ENCODE measurements at places on chromosomes 11 and 22.

DNA sequence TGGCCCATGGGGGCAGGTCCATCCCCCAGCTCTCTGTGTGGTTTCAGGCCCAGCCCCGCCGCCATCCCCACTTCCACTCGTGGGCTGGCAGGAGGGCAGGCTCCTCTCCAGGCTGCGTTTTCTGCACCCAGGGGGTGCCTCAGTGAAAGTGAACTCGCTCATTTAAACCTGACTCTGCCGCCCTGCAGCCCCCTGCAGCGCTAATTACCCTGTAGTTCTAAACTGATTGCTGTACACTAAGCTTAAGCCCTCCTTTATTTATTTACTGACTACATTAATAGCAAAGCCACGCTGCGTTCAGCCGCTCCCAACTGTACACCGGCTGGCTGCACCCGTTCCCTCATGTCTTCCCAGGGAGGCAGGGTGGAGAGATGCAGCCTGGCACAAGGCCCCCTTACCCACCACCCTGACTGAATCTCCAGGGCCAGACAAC is 36.6 kb upstream of the NNMT start:
- no peak for DNase-seq

- DNase-seq: no peak
These were observed 57.9 kb downstream of the BUD13 start for GRCh38 chr11:116714902-116715301.

- peak; percentile 86 for DNase-seq
These were observed 6.2 kb upstream of the NEAT1 start for GRCh38 chr11:65416341-65416824.

GRCh38 chr11:119999220-119999619 is 138.7 kb downstream of the TRIM29 start:
- DNase-seq: no peak

DNA sequence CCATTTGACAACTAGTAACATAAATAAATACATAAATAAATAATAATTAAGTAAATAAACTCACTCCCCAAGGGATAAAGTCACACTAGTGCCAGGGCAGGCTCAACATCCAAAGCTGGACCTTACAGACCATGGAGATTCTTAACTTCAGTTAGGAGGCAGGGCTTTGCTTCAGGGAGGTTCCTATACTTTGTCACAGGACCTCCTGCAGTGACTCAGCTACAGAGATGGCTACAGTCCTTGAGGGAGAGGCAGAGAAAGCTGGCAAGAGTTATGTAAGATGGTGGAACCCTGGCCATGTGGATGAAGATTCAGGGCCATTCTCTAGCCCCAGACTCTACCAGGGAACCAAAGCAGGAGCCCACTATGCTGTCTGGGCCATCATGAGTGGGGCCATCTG is 74.1 kb upstream of the CADM1 start:
- DNase-seq: no peak

DNA sequence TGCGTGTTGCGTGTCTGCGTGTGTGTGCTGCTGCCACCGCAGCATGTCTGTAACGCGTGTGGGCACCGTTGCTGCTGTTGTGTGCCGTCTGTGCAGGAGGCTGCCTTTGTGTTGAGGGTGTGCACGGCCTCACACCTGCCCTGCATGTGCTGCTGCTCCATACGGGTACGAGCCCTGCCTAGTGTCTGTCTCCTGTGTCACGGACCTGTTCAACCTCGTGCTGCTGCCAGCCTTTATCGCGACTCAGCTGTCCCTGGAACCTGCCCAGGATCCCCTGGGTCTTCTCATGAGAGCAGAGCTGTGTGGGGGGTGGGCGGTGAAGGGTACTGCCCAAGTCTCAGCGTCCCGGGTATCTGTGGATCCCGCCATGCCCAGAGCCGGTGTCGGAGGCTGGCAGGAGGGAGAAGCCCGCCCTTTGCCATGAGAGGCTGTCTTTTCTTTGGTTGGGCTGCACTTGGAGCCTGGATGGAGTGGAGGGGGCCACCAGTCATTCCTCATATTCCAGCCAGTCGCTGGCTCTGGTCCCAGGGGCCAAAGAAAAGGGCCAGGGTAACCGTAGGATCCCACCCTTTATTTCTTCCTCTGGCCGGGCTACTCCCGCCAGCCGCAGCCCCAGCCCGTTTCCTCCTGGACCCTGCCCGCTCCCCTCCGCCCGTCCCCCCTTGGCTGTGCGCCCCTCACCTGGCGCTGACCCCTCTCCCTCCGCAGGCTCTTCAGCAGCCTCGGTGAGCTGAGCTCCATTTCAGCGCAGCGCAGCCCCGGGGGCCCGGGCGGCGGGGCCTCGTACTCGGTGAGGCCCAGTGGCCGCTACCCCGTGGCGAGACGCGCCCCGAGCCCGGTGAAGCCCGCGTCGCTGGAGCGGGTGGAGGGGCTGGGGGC is 7.8 kb upstream of the ACR start:
- DNase-seq: no peak

DNA sequence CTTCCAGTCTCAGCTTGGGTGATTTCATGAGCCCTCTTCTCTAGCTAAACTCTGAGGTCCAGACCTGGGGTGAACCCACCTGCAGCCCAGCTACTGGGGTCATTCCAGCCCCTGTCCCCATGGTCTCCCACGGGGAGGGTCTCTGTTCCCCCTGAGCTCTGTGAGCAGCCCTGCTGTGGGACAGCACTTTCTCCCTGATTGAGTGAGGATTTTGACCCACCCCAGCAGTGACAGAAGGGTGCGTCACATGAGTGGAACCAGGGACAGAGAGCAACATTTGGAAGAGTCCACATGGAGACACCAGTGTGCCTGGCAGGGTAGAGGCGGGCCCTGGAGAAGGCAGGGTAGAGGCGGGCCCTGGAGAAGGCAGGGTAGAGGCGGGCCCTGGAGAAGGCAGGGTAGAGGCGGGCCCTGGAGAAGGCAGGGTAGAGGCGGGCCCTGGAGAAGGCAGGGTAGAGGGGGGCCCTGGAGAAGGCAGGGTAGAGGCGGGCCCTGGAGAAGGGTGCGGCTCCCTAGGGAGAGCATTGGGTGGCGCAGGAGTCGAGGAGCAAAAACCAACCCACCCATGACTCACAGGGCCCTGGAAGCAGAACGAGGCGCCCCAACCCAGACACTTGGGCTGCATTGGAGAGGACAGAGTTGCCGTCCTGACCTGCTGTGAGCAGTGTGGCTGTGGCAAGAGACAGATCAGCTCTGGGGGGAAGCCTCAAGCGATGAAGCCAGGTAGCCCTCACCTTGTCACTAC is 227.7 kb upstream of the B3GAT1 start:
- no peak for DNase-seq

DNA sequence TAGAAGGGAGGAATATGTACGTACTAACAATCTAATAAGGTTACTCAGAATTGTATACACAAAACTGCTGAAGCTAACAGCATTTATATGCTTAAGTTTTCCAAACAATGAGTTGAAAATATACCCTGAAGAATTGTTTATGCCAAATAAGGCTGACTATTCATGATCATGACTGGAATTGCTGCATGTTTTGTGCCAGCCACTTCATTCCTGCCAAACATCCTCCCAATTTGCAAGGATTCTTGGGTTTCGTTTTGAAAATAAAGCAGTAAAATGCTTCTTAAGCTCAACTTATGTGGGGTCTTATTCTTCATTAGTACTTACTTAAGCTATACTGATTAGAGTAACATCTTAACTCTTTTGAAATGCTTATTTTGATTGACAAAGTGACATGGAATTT is 149.0 kb downstream of the SPON1 start:
- DNase-seq: no peak

GRCh38 chr11:29448246-29448877 is 568.5 kb downstream of the KCNA4 start:
- DNase-seq: no peak

Data from stimulated activated CD8-positive, alpha-beta memory T cell treated with anti-CD3 and anti-CD28 coated beads, Interleukin-7, amount 100 ng/mL, for 1 hour (primary cell).